ENCODE measurements at places on chromosomes 2 and 18. TPM values are rescaled to one million over a fixed set of nuclear protein-coding genes. Genes with fewer than 3 reads are reported as not detected.

The SPP2 gene
- total RNA-seq: not detected

The C2orf92 gene
- total RNA-seq: 3.3 TPM

The KCNIP3 gene
- total RNA-seq: 4.1 TPM

The KCNG2 gene
- not detected for total RNA-seq

The WDR43 gene
- 42.5 TPM for total RNA-seq

The CDCA7 gene
- 28.8 TPM for total RNA-seq

The SH3BP4 gene
- total RNA-seq: 86.6 TPM

The ALPI gene
- total RNA-seq: not detected

The IL18RAP gene
- not detected for total RNA-seq

The TMEM37 gene
- total RNA-seq: not detected

The ABCG5 gene
- not detected for total RNA-seq

The TMEM178A gene
- 0.10 TPM for total RNA-seq

The KCNS3 gene
- total RNA-seq: 44.5 TPM

The IL36RN gene
- not detected for total RNA-seq

The RAB6C gene
- not detected for total RNA-seq

The CYBRD1 gene
- 139 TPM for total RNA-seq

The FEV gene
- not detected for total RNA-seq

The GPR55 gene
- 0.24 TPM for total RNA-seq

The IGFBP5 gene
- total RNA-seq: 22.4 TPM

The LAMA1 gene
- 0.98 TPM for total RNA-seq

The SFTPB gene
- not detected for total RNA-seq

The PROKR1 gene
- total RNA-seq: not detected

The KCNK3 gene
- 2.3 TPM for total RNA-seq

The CASP8 gene
- 43.4 TPM for total RNA-seq

The IL1R2 gene
- total RNA-seq: 4.3 TPM

The SERPINB2 gene
- 20.5 TPM for total RNA-seq

The PTPRN gene
- 3.2 TPM for total RNA-seq

The WNT10A gene
- total RNA-seq: 0.72 TPM

The AGXT gene
- 0.10 TPM for total RNA-seq

The ABHD3 gene
- total RNA-seq: 20.1 TPM

The TMEM127 gene
- 21.3 TPM for total RNA-seq

The CYP26B1 gene
- 3.5 TPM for total RNA-seq

The TMX3 gene
- total RNA-seq: 58.0 TPM

The SLC40A1 gene
- total RNA-seq: under 0.01 TPM

The DES gene
- 0.60 TPM for total RNA-seq

The SLC39A6 gene
- total RNA-seq: 87.5 TPM

The MAPK4 gene
- total RNA-seq: not detected

The GPR155 gene
- total RNA-seq: 2.9 TPM

The ANKRD62 gene
- not detected for total RNA-seq

The RBM44 gene
- 1.7 TPM for total RNA-seq

The ADD2 gene
- total RNA-seq: not detected

The FLACC1 gene
- 1.3 TPM for total RNA-seq

The CELF4 gene
- not detected for total RNA-seq

The ERBB4 gene
- not detected for total RNA-seq

The TEX44 gene
- not detected for total RNA-seq

The CNTNAP5 gene
- total RNA-seq: not detected

The ATIC gene
- 25.7 TPM for total RNA-seq

The COL4A3 gene
- total RNA-seq: 0.29 TPM
